Psoas muscle (tissue), 8 donors: ENCODE measurements at places on chromosomes 3 and 15. TPM values are rescaled to one million over a fixed set of nuclear protein-coding genes. Genes with fewer than 3 reads are reported as not detected.

DNA sequence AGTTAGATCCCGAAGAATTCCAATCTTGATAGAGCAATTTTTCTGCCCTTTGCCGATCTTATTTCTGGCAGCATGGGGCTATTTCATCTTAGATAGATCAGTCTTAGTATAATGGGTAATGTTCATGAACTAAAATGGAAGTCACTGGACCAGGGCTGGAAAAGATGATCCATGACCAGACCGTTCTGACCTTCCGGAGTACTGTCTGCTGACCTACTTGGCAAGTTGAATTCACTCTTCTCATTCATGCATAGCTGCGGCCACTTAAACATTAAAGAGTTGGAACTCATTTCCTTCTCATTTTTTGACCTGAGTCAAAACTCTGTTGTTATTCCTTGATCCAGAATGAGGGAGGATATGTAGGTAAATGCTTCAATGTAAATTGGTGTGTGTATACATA is 32.5 kb downstream of the GMNC start:
- no peak for DNase-seq

GRCh38 chr3:69292185-69292584 is 93.7 kb downstream of the FRMD4B start:
- no peak for DNase-seq

- no peak for DNase-seq
Observed at GRCh38 chr3:153972862-153973261, 148.3 kb upstream of the ARHGEF26 start.

DNA sequence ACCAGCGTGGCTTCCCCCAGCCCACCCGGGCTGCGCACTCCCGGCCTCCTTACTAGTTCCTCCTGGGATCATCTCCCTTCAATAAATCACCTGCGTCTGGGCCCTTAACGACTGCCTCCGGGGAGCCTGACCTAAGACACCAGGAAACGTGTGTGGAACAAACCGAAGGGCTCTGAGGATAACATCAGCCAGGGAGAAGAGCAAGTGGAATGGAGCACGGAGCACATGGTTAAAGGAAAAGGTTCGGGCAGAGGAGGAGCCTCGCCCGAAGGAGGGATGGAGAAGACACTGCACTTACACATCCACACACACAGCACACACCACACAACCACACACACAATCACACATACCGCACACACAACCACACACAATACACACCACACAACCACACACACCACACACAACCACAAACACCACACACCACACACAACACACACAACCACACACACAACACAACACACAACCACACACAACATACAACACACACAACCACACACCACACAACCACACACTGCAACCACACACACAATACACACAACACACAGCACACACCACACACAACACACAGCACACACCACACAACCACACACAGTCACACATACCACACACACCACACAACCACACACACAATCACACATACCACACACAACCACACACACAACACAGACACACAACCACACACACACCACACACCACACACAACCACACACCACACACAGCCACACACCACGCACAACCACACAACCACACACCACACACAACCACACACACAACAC is 24.7 kb downstream of the CPN2 start:
- no peak for DNase-seq

- no peak for DNase-seq
Observed at GRCh38 chr3:193943200-193943599, 192.7 kb upstream of the HES1 start.

DNA sequence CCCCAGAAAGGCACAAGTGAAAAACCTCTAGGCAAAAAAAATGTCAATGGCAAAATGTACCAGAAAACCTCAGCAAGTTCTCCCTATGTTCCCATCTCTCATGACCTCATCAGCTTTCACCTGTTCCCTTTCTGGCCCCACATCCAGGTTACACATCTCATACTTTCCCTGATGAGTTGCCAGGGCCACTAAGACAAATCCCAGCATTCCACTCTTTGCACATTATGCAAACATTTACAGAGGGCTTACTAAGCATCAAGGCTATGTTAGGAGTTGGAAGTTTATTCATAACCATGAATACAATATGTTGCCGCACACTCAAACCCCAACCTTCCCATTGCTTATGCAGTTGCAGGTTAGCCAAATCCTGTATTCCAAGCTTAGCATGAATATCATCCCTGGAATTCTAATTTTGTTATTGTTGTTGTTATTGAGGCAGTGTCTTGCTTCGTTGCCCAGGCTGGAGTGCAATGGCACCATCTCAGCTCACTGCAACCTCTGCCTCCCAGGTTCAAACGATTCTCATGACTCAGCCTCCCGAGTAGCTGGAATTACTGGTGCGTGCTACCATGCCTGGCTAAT is 129.3 kb upstream of the UBE2E2 start:
- DNase-seq, result no peak

DNA sequence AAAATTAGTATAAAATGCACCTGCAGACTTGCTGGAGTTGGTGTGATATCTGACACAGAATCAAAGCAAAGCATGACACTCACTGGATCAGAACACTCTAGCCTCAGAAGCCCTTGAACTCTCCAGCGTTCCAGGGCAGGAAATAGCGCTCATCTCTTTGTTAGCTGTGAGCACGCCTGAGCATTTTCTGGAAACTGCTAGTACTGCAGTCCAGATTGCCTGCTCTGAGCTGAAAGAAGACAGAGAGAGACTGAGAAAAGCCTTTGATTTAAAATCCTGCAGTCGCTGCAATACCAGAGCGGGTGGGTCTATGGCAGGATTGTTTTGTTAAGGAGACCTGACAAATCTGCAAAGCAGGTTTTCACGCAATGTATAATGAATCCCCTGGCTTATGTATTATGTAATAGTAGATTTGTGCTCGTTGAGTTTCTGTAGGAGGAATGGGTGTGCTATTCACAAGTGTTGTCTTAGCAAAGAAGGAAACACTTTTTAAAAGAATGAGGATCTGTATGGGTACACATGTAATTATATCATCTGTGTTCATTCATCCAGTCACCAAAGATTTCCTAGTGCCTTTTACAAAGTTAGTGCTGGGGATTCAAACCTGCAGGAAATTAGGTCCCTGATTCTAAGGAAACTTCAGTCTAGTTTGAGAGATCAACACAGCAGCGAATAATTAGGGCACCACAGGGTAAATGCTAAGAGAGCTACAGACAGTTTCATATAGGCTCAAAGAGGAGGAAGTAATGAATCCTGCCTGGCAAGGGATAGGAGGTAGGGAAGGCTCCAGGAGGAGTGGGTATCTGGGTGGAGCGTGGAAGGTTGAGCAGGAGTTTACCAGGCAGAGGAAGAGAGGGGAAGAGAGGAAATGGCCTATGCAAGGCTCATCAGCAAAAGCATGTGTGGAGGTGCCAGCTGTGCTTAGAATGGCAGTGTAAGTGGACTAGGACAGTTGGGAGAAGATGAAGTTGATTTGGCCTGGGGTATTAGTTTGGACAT is 26.1 kb upstream of the MGLL start:
- DNase-seq, result no peak

MYO5C gene
- total RNA-seq, result 2.2 TPM

AGBL1 gene
- 13.6 TPM for total RNA-seq

IL17RE gene
- 0.75 TPM for total RNA-seq

CADPS gene
- not detected for total RNA-seq
